ENCODE measurements at places on chromosomes 2 and 18. TPM values are rescaled to one million over a fixed set of nuclear protein-coding genes. Genes with fewer than 3 reads are reported as not detected.

DNA sequence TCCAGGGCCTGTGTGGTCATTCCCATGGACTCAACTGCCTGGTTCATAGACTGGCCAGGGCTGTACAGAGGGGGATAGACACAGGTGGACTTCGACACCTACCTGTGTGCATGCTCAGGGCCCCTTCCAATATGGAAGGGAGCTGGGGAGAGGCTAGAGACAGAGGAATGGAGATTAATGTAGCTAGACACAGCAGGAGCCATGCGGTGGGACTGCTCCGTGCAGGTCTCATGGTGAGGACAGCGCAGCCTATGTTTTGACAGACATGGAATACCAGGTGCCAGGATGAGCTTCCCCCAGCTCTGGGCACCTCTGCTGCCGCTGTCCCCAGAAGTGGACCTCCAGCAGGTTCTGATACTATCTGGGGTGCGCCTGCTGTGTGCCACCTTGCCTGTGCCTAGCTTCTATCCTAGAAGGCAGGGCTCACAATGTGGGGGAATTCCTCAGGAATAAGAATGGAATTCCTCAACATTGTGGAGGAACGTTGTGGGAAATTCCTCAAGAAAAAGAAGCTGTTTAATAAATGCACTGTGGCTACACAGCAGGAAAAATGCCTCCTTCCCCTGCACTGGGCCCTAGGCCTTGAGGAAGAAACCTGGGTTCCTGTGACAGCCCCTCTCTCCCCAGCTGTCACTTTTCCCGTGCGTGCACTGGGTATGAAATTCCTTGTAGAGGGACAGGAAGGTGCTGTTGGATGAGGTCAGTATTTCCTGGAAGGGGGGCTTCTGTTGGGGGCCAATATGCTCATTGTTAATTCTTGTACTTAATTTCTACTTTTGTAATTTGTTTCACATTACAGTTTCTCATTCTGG lies 7.3 kb downstream of the IL1R1 start:
- no peak overlapping the region for H3K27ac ChIP-seq
- H3K27me3 ChIP-seq, result no peaks in the 10 kb centered on the region
- peaks cover 29% of the 10 kb centered on the region for H3K36me3 ChIP-seq
- DNase-seq, result no peak
- peaks cover 2% of the 10 kb centered on the region for H3K4me1 ChIP-seq

DNA sequence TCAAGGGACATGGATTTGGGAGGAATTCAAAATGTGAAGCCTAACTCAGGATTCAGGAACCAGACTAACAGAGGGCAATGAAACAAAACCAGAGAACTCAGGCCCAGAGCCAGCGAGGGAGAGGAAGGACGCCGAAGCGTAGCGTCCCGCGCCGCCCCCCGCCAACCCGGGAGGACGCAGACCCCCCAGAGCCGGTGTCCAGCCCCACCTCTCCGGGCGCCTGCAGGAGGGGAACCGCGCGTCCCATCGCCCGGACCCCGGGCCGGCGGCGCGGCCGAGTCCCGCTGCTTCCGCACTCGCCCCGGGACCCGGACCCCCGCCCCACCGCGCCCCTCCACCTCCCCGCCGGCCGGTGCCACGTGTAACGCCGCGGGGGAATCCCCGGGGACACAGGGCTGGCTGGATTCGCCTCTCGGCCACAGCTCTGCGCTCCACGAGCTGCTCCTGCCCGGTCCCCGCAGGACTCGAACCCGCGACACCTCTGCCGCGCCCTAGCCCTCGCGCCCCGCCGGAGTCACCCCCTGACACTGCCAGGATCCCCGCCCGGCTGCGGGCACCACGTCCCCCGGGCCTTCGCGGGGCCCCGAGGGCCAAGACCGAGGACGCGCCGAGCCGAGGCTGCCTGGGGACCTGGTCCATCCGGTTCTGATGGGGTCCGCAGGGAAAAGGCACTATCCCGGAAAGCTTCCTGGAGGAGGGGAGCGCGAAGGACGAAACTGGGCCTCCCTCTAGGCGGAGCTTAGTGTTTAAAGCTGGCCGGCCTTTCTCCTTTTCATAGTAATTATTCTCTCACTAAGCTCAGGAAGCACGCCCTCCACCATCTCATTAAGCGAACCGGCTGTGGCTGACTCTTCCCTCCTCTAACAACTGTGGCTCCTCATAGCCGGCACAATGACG lies 40.4 kb upstream of the FAM124B start:
- peak overlapping the region; percentile 10 for H3K4me3 ChIP-seq
- peaks cover 44% of the 10 kb centered on the region for H3K27me3 ChIP-seq
- no peak overlapping the region for H3K27ac ChIP-seq
- H3K36me3 ChIP-seq, result no peaks in the 10 kb centered on the region
- no peak for DNase-seq

- no peak overlapping the region for H3K27ac ChIP-seq
- no peaks in the 10 kb centered on the region for H3K36me3 ChIP-seq
- no peaks in the 10 kb centered on the region for H3K27me3 ChIP-seq
- DNase-seq, result no peak
These were observed 1352.9 kb upstream of the CHAC2 start for GRCh38 chr2:52414561-52415295.

- no peak for DNase-seq
- no peak overlapping the region for H3K27ac ChIP-seq
- peaks cover 70% of the 10 kb centered on the region for H3K4me1 ChIP-seq
- H3K27me3 ChIP-seq, result no peaks in the 10 kb centered on the region
These were observed 80.8 kb downstream of the ANKRD44 start for GRCh38 chr2:197229509-197230443.

DNA sequence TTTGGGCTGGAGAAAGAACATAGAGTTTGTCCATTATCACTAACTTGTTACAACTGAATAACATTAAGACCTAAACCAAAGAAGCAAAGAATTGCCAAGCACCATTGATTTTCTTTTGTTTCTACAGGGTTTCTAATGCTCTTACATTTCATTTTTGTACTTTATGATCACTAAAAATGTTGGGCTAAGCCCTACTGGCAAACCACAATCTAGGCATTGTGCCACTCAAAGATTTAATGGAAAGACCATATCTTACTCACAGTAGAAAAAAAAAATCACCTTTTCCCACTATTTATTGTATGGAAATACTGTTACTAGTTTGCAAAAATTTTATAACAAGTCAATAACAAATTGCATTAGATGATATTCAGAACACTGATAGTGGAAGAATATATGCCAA lies 447.4 kb upstream of the PKDCC start:
- H3K27me3 ChIP-seq, result no peaks in the 10 kb centered on the region
- H3K4me3 ChIP-seq, result no peak overlapping the region
- no peaks in the 10 kb centered on the region for H3K36me3 ChIP-seq

GRCh38 chr2:40016151-40016885 lies 237.3 kb upstream of the THUMPD2 start:
- no peaks in the 10 kb centered on the region for H3K4me1 ChIP-seq
- no peak for DNase-seq
- no peaks in the 10 kb centered on the region for H3K27me3 ChIP-seq
- H3K27ac ChIP-seq, result no peak overlapping the region

DNA sequence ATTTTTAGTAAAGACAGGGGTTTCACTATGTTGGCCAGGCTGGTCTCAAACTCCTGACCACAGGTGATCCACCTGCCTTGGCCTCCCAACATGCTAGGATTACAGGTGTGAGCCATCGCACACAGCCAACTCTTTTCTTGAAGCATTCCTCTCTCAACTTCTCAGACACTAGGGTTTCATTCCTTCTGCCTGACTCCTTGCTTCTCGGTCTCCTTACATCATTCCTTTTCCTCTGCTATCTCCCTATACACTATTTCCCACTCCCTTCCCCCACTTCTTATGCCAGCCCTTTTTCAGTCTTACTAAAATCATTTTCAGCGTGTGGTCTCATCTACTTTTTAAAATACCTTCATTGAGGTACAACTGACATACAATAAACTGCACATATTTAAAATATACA lies 6.1 kb downstream of the SOS1 start:
- H3K27ac ChIP-seq, result peak overlapping the region; percentile 50
- peaks cover 75% of the 10 kb centered on the region for H3K4me1 ChIP-seq
- peak overlapping the region; percentile 51 for H3K4me3 ChIP-seq
- H3K27me3 ChIP-seq, result no peaks in the 10 kb centered on the region

The ONECUT2 gene
- not detected for total RNA-seq

All from activated CD4-positive, alpha-beta memory T cell treated with anti-CD3 and anti-CD28 coated beads, Interleukin-2, amount 10 ng/mL, durations not matched to agents 7 days and 5 days (primary cell).